ENCODE measurements at places on chromosomes 16 and 17.

DNA sequence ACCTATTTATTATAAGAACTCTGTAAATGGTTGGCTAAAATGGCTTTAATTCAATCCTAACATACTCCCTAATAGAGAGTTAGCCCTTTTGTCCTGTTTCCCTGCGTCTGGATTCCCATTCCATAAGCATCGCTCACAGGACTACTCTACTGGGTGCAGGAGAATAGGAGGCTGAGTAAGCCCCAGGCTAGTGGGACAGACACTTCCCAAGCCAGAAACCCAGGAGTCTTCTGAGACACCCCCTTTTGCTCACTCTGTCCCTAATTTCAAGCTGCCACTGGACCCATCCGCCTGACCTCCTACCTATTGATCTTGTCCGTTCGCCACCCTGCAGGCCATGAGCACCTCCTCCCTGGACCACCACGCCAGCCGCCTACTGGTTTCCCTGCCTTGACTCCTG is 16.7 kb upstream of the TOB1 start:
- no peak for DNase-seq

- DNase-seq: no peak
Measured at GRCh38 chr16:81612351-81613163, 166.5 kb upstream of the PLCG2 start.

DNA sequence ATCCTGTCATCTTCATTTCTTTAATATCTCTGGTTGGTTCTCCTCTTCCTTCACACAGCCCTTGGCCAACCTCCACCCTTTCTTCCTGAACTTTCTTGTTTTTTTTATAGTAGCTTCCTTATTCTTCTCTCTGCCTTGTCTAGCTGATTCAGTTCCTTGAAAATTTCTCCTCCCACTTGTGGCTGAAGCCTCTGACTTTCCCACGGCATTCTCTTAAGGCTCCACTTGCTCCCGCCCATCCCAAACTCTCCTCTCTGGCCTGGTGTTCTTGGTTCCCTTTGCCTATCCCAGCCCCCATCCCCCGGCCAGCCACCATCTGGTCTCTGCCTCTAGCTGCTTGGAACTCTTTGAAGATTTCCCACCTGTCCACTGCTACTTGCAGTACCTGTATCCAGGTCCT is 29.1 kb downstream of the NLRP1 start:
- DNase-seq: no peak

DNA sequence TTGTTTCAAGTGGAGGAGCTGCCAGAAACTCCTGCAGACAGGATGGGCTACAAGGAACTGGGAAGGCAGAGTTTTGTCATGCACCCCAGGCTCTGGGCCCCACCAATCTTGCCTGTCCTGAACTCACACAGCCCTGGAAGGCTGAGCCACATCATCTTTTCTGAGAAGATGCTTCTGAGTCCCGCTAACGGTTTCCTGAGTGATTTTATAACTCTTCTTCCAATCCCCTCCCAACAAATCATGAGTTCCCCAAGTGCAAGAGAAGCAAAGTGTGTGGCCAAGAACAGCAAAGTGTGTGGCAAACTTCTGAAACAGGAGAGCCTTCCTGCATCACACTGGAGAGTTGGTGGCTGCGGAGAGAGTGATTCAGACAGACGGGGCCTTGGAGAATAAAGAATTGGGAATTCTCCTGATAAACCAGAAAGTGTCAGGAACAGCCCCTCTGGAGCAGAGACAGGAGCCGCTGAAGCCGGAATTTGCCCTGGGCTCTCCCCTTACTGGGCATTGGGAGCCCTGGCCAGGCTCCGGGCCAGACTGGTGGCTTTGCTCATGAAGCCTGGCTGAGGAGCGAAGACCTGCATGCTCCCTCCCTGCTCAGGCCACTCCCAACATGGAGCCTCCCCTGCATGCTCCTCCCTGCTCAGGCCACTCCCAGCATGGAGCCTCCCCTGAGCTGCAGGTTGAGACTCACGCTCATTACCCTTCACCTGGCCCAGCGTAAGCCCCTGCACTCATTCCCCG is 47.2 kb downstream of the PITPNM3 start:
- DNase-seq: no peak

- no peak for DNase-seq
Measured at GRCh38 chr16:23174622-23175021, 7.9 kb upstream of the SCNN1G start.

DNA sequence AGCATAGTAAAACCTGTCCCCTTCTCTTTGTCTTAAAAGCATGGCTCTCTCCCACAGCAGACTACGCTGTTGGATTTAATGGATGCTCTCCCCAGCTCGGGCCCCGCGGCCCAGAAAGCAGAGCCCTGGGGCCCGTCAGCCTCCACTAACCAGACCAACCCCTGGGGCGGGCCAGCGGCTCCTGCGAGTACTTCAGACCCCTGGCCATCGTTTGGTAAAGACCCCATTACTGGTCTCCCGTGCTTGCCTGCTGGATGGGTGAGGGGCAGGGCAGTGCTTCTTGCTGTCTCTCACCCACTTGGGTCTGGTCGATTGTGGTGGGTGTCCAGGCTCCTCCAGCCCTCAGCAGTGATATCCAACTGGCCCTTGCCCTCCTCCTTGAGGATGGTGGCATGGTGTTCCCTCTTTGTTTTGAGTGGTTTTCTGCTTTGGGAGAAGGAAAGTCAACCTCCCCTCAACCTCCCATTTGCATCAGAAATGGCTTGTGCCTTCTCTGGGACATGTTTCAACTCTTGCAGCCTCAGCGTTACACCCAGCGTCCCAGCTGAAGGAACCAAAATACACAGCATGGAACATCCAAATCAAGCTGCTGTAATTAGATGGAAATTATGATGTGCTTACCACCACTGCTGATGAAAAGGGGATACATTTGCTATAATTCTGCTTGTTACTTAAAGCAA is 49.3 kb downstream of the B9D1 start:
- DNase-seq: no peak

DNA sequence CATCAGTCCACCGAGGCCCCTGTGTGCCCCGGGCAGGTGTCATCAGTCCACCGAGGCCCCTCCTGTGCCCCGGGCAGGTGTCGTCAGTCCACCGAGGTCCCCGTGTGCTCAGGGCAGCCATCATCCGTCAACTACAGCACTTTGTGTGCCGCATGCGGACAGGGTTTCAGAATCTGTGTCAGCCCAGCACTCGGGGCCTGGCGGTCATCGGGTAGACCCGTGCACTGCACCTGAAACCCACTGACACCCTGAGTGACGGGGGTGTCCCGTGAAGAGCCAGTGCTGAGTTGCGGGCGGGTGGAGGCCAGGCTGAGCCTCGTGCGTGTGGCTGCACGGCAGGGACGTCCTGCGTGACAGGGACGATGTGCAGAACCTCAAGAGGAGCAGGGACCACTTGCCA is 38.4 kb downstream of the BAHCC1 start:
- no peak for DNase-seq

DNA sequence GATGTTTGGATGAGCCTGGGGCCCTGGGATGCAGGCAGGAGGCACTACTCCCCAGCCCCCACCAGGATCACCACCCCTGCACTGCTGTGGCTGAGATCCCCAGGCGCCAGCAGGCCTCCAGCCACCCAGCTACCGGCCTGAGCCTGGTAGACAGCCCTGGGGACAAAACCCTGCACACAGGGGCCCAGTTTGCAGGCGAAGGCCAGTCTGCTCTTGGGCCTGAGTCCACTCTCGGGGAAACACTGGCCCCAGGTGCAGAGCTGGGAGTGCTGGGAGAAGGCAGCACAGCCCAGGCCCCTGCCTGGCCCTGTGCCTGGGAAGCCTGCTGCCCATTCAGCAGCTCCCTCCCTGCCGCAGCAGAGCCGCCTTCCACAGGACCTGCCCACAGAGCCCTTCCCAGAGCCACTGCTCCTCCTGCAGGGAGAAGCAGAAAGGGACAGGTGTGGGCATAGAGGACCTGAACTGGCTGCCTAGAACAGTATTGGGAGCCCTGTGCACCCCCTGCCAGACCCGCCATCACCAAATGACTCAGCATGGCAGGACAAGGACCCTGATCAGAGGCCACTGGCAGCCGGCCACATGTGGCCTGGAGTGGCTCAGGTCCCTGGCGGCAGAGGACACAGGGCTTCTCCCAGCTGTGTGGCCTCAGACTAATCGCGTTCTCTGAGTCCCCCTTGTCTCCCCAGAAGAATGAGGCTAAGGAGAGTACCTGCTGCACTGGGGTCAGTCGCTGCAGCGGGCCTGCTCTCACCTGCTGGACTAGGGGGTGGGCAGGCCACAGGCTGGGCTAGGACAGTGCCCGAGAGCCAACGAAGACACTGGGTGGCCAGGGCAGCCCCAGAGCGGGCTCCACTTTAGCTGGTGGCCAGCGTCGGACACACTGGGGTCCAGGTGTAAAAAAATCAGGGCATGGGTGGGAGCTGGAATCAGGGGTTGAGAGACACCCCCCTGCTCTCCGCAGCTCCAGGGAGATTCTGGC is 10.7 kb downstream of the MSRB1 start:
- no peak for DNase-seq

GRCh38 chr17:7136266-7136877 is 21.8 kb upstream of the ASGR2 start:
- DNase-seq: no peak

GRCh38 chr17:73695035-73695738 is 50.9 kb upstream of the SDK2 start:
- DNase-seq: no peak

Measured in iPS DF 19.7 (cell line).